ENCODE measurements at places on chromosomes 5 and 9.

- DNase-seq = no peak
These were observed 493.5 kb upstream of the WWC1 start for GRCh38 chr5:167797933-167798332.

GRCh38 chr5:10482791-10483530 is 41.3 kb downstream of the ROPN1L start:
- no peak for DNase-seq

- DNase-seq = no peak
These were observed 32.4 kb upstream of the CKS2 start for GRCh38 chr9:89278551-89278950.

- DNase-seq = peak; percentile 48
These were observed 235.3 kb downstream of the SYK start for GRCh38 chr9:91036826-91037510.

- DNase-seq = no peak
These were observed 82.8 kb downstream of the INSYN2B start for GRCh38 chr5:169897481-169897880.

DNA sequence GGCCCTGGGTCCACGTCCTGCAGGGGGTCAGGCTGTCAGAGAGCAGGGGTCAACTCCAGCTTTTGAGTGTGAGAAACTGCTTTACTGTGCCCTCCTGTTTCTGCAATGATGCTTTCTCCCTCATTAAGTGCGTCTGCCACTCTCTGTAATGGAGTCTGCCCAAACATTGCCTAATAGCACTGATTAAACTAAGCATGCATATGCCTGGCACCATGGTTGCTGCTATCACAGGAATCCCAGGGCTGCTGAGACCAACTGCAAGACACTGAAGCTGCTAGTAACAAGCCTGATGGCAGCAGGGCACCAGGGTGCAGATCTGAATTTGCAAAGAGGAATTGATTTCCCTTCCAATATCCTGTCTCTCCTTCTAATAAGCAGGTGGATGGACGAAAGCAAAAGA is 125.3 kb downstream of the SLC24A2 start:
- no peak for DNase-seq

- no peak for DNase-seq
These were observed 89.0 kb downstream of the ASTN2 start for GRCh38 chr9:117325831-117326230.

DNA sequence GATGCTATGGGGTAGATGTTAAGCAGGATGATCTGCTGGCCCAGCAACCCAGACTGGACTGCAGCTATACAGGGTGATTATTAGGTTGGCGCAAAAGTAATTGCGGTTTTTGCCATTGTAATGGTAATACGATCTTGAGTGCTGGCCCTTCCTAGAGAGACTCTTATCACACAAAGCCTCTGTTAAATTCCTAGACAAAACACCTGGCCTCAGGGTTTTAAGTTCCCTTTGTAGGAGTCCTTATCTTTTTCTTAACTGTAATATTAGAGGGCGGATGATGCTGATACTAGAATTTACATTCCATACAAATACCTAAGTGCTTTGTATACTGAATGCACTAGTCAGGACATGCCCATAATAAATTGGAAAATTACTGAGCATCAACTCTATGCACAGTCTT is 222.2 kb downstream of the NDUFS4 start:
- DNase-seq = no peak

- DNase-seq = no peak
These were observed 198.1 kb upstream of the WWC1 start for GRCh38 chr5:168093200-168093910.

DNA sequence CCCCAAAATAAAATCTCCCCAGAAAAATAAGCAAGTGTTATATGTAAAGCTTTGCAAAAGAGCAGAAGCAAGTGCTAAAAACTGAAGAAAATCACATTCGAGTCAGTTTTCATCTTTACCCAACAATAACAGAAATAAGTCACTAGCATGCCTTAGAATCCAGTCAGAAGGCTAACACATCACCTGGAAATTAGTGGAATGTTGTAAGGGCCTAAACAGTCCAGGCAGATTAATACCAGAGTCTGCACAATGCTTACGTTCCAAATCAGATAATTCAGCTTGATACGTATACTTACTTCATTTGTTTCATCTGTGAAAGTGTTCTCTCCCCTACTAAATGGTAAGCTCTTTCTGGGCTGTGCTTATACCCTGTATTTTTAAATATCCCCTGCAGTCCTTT is 42.7 kb downstream of the SUSD1 start:
- no peak for DNase-seq

- peak; percentile 8 for DNase-seq
These were observed 86.3 kb upstream of the MELK start for GRCh38 chr9:36486329-36486932.

DNA sequence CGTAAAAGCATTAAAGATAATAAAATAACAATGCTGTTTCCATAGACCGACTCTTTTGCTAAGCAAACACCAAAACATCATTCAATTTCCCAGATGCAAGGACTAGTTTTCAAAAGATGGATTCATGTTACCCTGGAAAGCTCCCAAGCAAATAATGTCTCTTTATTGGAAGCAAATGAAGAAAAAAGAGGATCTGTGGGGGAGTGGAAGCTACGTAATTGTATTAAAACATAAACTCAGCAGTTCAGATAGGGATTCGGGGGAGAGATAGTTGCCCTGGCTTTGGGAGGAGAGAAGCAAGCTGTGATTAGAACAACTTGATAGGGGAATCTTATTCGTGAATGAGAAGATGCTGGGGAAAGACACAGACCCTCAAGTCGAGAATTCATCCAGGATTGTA is 491.0 kb upstream of the CLINT1 start:
- DNase-seq = no peak

All from stimulated activated CD4-positive, alpha-beta T cell treated with anti-CD3 and anti-CD28 coated beads, Interleukin-12 subunit alpha, Interleukin-12 subunit beta, amount 100 ng/mL, for 4 hours (primary cell).